Esophagus (tissue), 2 donors: ENCODE measurements at places on chromosomes 5 and 9. TPM values are rescaled to one million over a fixed set of nuclear protein-coding genes. Genes with fewer than 3 reads are reported as not detected.

Gene IFNK
- polyA plus RNA-seq: not detected

Gene CSF1R
- 4.9 TPM for polyA plus RNA-seq

Gene ARL14EPL
- 0.05 TPM for polyA plus RNA-seq

Gene FBXL7
- 1.8 TPM for polyA plus RNA-seq

Gene CKS2
- 74.8 TPM for polyA plus RNA-seq

Gene TGFBI
- polyA plus RNA-seq: 14.0 TPM

Gene GPR150
- polyA plus RNA-seq: 0.05 TPM

Gene LTC4S
- 6.5 TPM for polyA plus RNA-seq

Gene DOCK8
- polyA plus RNA-seq: 5.1 TPM

Gene ANXA2R
- 2.3 TPM for polyA plus RNA-seq

Gene TAF11L9
- not detected for polyA plus RNA-seq

Gene ENTPD2
- polyA plus RNA-seq: 1.5 TPM

Gene PCDHA1
- polyA plus RNA-seq: 0.02 TPM

Gene CHSY3
- 0.14 TPM for polyA plus RNA-seq

Gene KLF4
- 49.8 TPM for polyA plus RNA-seq

Gene CDH12
- polyA plus RNA-seq: 0.01 TPM

Gene PITX1
- 519 TPM for polyA plus RNA-seq

Gene VCAN
- 0.35 TPM for polyA plus RNA-seq

Gene DNAJA1
- 25.8 TPM for polyA plus RNA-seq

Gene FBXW11
- 17.4 TPM for polyA plus RNA-seq

Gene DNAH5
- 0.08 TPM for polyA plus RNA-seq

Gene SPINK4
- not detected for polyA plus RNA-seq

Gene ST8SIA4
- polyA plus RNA-seq: 0.36 TPM

Gene RGS7BP
- 0.02 TPM for polyA plus RNA-seq

Gene PCDHB9
- 0.16 TPM for polyA plus RNA-seq

Gene MLANA
- polyA plus RNA-seq: not detected

Gene RNF180
- 0.63 TPM for polyA plus RNA-seq

Gene SERF1A
- 2.5 TPM for polyA plus RNA-seq

Gene CCT5
- 81.7 TPM for polyA plus RNA-seq

Gene SRD5A1
- polyA plus RNA-seq: 8.5 TPM

Gene CDX1
- polyA plus RNA-seq: not detected

Gene RAD23B
- 38.6 TPM for polyA plus RNA-seq

Gene FBLL1
- polyA plus RNA-seq: 0.09 TPM

Gene ITGA1
- polyA plus RNA-seq: 5.3 TPM
